ENCODE measurements at places on chromosomes 3 and 15. TPM values are rescaled to one million over a fixed set of nuclear protein-coding genes. Genes with fewer than 3 reads are reported as not detected.

DNA sequence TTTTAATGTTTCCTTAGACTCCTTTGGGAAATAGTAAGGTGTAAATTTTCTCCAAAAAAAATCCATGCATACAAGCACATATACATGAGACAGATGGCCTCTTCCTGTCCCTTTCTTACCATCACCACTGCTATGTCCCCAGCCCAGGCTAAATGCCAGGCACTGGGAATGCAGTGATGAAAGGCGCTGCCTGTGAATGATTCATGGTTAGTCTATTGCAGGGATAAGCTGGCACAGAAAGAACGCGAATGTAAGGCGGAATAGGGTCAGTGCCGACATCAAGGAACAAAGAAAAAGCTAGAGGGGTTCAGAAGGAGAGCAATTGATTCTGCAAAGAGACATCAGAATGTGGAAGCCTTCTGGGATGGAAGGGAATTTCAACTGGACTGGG lies 36.2 kb upstream of the CFAP161 start:
- DNase-seq = no peak

- no peak for DNase-seq
These were observed 16.3 kb upstream of the A4GNT start for GRCh38 chr3:138148503-138148902.

- no peak for DNase-seq
These were observed 42.1 kb upstream of the SLC6A6 start for GRCh38 chr3:14360123-14360881.

DNA sequence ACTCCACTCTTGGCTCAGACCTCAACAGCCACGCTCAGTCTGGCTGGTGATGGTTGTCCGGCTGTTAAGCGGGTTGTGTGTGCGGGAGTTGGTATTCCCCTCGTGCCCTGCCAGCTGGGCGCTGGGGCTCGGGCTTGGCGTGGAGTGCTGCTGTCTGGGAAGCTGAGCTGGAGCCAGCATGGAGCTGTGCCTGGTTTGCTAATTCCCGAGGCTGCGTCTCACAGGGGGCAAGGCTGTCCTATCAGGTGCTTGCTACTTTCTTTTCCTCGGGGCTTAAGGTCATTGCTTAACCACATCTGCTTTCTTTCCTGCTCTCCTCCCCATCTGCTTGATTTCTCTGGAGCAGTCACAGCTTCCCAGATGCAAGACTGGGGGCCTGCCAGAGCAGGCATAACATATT lies 29.9 kb downstream of the PDIA5 start:
- no peak for DNase-seq

DNA sequence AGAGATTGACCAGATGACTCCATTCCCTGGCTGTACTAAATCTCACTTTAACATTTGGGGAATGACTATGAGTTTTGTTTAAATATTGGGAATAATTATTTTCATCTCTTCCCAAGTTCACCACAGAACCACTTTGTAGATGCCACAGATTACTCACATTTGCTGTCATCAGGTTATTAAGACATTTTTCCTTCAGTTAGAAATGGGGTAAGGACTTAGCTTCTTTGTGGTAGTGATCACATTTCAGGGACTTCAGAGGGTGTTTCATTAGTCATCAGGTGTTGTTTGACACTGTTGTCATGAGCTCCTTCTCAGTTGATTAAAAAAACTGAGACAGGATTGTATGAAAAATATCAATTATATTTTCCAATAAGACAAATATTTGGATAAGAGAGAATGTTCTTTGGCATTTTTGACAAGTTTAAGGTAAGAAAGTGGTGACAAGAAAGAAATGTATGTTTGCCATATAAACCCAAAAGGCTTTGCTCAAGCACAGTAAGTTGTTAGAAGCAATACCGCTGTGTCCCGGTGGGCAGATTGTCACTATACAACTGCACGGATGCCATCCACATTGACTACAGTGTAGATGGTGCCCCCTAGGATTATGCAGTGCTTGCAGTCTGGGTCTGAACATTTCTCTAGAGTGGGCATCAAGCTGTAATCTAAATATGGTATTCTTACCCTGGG lies 22.3 kb downstream of the FBXL2 start:
- no peak for DNase-seq

UBE2E2 gene
- 28.8 TPM for total RNA-seq

- DNase-seq = no peak
These were observed 855.1 kb downstream of the ROBO1 start for GRCh38 chr3:78912687-78913086.

TRIM42 gene
- not detected for total RNA-seq

MOBP gene
- not detected for total RNA-seq

DNA sequence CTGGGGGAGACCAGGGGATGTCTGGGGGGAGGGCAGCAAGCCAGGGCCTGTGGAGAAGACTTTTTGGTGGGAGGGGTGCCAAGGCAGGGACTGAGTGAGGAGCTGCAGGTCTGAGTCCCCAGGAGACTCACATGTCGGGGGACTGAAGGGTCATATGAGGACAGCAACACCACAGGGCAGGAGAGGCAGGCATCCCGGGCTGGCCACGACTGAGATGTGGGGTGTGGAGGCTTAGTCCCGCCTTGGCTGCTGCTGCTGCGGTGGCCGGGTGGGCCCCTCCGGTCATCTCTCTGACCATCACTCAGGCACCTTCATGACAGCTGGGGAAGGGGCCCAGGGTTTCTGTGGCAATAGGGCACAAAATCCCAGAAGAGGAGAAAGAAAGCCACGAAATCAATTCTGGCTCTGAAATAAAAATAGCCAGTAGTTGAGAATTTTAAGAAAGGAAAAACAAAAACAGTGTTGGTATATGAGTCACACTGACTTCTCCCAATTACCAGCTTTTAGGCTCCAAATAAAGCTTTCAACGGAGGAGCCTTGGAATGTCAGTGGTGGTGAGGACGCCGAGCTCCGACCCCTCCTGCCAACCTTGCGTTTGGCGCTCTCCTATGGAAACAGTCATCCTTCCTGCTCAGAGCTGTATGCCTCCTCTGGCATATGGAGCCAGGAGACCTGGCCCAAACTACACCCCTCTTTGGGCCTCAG lies 52.9 kb upstream of the ITGA11 start:
- DNase-seq = no peak

Data from naive thymus-derived CD4-positive, alpha-beta T cell (primary cell).